ENCODE measurements at places on chromosomes 2 and 18. TPM values are rescaled to one million over a fixed set of nuclear protein-coding genes. Genes with fewer than 3 reads are reported as not detected.

The SERPINB11 gene
- not detected for total RNA-seq

The PARD3B gene
- 15.9 TPM for total RNA-seq

The ASIC4 gene
- total RNA-seq: 1.0 TPM

The MARCO gene
- total RNA-seq: not detected

The RGPD3 gene
- total RNA-seq: 0.14 TPM

The RGPD8 gene
- total RNA-seq: 4.3 TPM

The CPLX4 gene
- not detected for total RNA-seq
